Effector CD4-positive, alpha-beta T cell (primary cell): ENCODE measurements at places on chromosomes 3 and 15.

DNA sequence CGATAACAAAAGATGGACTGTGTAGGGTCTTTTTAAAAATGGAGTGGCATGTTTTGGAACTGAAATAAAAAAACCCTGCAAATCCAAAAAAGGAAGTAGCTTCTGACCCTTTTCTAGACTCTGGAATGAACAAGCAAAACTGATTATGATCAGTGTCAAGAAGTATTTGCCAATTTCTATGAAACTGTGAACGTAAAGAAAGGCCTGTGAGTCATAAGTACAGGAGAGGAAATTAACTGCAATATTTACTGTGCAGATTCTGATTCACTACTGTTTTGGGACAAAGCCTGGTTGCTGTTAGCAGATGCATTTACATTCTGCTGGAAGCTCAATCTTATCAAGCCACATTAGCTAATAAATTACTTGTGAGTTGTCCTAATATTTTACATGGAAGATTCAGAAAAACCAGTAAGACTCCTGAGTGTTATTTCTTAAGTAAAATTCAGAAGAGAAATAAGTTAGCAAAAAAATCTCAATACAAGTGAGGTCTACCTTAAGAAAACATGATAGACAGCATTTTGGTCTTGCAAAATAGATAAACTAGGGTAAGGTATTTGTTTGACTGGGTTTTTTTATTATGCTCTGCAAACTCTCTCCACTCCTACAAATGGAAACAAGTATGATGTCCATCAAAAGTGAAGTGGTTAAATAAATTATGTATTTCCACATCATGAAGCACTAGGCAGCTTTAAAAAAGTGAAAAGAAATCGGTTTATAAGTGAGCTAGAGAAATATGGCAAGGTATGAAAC lies 90.2 kb upstream of the LMOD3 start:
- DNase-seq, result no peak

DNA sequence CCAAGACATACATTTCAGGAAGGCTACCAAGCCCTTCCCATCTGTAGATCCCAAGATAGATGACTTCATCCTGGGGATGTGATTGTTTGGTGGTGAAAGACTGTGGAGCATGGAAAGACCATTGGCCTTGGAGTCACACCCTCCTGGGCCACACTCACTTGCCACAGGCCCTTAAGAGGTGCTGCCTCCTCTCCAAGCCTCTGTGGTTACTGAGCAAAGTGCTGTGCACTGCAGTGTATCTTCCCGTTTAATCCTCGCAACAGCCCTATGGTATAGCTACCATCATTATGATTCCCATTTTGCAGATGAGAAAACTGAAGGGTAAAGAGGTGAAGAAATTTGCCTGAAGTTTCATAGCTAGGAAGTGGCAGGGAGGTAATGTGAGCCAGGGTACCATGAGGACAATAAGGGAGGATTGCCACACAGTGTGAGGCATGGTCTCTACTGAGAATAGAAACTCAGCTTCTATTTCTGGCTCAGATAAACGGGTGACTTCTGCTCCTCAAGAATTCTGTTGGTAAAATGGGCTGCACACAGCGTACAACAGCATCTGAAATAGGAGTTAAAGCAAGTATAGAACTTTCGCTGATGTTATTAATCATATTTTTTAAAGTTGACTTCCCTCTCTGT lies 23.9 kb upstream of the RHO start:
- no peak for DNase-seq

DNA sequence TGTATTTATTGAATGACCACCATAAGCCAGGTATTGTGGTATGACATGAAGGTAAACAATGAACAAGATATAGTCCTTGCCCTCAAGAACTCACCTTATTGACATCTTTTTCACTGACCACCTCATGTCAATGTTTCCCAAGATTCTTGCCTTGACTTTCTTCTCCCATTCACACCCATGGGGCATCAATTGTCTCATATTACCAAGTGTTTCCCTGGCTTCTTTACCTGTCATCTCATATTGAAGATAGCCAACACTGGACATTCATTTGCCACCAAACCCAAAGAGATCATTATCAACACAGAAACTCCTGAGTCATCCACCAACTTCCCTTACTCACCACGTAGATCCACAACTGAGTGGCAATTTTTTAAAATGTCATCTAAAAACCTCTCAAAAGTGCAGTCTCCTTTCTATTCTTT lies 2.2 kb downstream of the EFHB start:
- no peak for DNase-seq

- DNase-seq, result no peak
Observed at GRCh38 chr15:94411846-94412245, 180.5 kb downstream of the MCTP2 start.

GRCh38 chr3:15120986-15121385 lies 22.0 kb upstream of the RBSN start:
- DNase-seq, result no peak

DNA sequence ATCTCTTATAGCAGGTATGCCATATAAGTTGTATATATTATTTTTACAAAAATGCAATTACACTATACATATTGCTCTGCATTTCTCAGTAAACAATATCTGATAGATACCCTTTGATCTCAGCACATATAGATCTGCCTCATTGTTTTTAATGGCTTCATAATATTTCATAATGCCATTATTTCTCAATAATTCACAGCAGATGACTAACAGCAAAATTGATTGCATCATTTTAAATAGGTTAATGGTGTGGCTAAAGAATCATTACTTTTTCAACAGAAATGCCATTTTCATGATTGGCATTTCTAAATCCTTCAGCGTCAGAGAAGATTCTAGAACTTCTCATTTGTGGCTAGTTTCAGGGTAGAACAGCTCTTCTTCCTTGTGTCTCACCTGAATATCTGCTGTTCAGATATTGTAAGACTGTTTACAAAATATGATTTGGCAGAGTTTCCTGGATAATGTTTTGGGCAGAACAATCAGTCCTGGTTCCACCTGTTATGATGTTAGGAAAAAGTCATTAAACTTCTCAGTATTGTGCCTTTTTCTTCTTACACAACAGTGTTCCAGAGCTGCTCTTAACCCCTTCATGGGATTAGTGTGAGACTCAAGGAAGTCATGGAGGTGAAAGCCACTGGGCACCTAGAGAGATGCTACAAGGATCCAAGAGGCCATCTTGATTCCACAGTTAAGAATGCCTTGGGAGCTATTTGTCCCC lies 397.6 kb upstream of the THBS1 start:
- no peak for DNase-seq

GRCh38 chr3:39011191-39011736 lies 40.5 kb downstream of the SCN11A start:
- DNase-seq, result no peak

- peak; percentile 17 for DNase-seq
Observed at GRCh38 chr3:125585595-125586223, 9.6 kb downstream of the OSBPL11 start.

DNA sequence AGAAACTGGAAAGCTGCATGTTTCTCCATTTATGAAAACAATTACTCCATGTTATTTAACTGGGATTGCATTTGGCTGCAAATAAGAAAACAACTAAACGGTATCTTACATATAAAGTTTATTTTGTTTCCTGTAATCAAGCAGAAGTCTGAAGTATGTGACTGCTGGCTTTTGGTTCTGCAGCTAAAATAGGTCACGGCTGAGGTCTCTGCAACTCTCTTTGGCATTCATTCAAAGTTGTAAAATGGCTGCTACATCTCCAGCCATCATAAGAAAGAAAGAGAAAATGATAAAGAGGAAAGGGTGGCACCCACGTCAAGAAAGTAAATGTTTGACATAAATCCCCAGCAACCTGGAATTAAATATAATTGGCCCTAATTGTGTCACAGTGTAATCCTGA lies 406.1 kb downstream of the TBC1D5 start:
- DNase-seq, result no peak

- DNase-seq, result no peak
Observed at GRCh38 chr15:36004891-36005490, 459.0 kb upstream of the DPH6 start.

DNA sequence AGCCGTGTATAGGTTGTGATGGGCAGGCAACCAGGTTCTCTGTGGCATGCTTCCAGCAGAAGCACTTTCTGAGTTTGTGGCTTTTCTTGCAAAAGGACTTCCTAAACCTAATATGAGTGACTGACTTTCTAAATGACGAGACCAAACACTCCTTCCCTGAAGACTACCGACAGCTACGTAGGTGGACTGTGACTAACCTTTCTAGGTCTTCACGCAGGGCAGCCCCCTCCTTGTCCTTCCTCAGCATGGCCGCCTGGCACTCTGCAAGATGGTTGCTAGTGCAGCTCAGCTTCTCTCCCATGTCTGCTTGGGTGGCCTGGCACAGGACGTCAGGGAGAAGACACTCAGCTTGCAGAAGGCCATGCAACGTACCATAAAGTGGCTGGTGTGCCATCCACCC lies 20.9 kb downstream of the CXCR6 start:
- DNase-seq, result no peak

DNA sequence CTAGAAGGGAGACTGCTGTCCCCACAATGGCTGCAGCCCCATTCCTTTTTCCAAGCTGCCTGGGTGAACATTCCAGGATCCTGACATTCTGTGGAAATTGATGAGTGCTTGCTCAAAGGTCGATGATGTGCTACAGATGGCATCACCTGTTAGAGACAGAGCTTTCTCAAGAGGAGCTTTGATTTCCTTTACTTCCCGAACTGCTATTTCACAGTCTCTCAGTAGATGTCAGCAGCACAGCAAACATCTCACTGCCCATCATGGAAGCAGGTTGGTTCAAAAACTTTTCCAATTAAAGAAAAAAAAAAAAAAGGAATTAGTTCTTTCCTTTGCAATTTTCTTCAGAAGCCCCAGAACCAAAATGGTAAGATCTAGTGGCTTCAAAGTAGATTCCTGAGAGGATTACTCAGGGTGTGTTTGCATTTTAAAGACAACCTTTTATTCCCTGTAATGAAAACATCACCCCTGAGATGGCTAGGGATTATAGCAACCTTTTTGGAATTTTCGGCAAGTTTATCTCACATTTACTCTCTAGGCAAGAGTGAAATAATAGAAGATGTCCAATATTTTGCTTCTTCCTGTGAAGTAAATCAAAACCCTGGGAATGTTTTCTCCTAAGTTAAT lies 44.8 kb downstream of the POLR2M start:
- no peak for DNase-seq

DNA sequence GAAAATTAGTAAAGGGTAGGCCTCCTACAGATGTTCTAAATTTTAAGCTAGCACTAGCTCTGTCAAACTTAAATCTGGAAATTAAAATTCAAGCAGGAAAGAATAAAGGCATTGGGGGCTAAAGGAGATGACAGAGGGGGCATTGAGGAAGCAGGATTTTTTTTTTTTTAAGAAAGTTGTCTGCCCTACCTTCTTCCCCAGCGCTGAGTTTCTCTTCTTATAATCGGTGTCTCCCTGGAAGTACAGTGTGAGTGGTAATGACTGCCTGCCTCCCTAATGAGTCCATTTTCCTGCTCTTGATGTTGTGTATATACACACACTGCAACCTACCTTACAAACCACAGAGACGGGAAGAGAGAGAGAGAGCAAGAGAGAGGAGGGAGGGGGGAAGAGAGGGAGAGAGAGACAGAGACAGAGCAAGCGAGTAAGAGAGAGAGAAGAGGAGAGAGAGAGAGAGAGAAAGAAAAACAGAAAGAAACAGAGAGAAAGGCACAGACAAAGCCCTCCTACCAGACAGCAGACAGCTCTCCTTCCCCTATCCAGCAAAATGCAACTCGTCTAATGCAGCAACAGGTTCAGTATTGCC lies 47.0 kb downstream of the ZBTB20 start:
- DNase-seq, result peak; percentile 4

- no peak for DNase-seq
Observed at GRCh38 chr3:3065876-3066275, 44.3 kb downstream of the IL5RA start.

DNA sequence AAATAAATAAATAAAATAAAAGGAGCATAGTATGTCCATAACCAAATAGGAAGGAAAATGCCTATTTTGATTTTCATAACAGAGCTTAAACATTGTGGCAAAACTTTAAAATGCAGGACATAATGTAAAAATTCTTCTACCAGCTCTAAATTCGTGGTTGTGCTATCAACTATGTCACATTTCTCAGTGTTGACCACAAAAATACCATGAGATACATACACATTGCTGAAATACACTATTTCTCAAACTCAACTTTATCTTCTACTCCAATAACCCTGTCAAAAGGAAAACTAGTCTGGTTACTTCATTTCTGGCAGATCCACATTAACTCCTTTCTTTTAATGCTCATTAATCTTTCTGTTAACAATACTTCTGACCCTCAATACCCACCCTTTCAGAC lies 523.2 kb downstream of the FHIT start:
- DNase-seq, result no peak

GRCh38 chr3:136860541-136860940 lies 1.5 kb upstream of the NCK1 start:
- no peak for DNase-seq

- no peak for DNase-seq
Observed at GRCh38 chr3:159229116-159229680, 427.3 kb downstream of the MFSD1 start.

DNA sequence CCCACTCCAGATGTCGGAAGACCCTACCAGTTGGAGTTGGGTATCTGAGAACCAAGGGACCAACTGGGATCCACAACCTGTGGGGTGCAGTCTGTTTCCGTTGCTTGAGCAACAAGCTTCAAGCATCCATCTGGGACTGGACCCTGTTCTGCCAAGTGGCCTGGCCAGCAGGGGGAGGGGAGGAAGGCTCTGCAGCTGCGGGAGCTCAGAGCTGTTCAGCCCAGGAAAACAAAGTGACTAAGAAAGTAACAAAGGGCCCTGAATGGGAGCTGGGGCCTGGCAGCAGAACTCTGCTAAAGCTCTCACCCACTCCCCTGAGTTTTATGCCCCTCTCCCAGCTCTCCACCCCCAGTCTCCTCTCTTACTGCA lies 2.7 kb downstream of the TYRO3 start:
- DNase-seq, result no peak

DNA sequence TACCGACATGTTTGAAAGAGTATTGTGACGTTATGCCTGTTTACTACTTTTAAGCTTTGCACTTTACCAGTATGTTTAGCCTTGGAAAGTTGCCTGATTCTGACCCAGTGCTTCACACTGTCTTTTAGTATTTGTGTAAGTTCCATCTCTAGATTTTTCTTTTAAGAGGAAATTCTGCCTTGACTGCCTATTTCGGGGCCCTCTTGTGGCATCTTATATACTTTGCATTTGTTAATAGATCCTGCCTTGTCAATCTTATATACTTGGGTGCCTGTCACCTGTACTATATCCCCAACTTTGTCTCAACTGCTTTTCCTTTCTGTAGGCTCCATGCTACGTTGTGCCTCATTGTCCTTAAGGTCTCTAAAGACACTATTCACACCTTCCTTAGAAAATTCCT lies 244.6 kb downstream of the STXBP5L start:
- no peak for DNase-seq

DNA sequence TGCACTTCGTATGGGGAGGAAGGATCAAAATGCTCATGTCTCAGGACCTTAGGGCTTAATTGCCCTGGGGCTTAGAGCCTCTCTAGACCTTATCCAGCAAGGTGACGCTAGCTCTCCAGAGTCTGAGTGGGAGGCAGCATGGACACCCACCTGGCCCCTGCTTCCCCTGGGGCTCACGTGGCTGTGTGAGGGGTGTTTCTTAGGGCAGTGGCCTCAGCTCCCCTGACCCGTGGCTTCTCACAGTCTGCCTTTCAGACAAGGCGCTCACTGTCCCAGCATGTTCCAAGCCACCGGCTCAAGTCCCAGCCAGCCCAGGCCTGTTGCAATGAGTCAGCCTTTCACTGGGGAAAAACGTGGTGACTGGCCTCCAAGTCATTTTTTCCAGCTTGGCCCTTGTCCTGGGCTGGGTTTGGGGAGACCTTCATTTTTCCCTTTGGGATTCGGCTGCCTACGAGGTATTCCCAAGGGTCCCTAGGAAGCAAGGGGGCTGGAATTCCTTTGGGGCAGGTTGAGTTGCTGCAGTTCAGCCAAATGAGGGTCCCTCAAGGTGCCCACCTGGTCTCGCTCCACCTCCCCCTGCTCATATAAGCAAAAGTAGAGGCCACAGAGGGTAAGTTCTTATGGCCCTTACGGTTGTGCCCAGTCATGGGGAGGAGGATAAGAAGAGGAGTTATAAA lies 15.7 kb downstream of the BHLHE40 start:
- DNase-seq, result no peak
